Coronary artery (tissue), 2 donors: ENCODE measurements at places on chromosomes 16 and 17.

DNA sequence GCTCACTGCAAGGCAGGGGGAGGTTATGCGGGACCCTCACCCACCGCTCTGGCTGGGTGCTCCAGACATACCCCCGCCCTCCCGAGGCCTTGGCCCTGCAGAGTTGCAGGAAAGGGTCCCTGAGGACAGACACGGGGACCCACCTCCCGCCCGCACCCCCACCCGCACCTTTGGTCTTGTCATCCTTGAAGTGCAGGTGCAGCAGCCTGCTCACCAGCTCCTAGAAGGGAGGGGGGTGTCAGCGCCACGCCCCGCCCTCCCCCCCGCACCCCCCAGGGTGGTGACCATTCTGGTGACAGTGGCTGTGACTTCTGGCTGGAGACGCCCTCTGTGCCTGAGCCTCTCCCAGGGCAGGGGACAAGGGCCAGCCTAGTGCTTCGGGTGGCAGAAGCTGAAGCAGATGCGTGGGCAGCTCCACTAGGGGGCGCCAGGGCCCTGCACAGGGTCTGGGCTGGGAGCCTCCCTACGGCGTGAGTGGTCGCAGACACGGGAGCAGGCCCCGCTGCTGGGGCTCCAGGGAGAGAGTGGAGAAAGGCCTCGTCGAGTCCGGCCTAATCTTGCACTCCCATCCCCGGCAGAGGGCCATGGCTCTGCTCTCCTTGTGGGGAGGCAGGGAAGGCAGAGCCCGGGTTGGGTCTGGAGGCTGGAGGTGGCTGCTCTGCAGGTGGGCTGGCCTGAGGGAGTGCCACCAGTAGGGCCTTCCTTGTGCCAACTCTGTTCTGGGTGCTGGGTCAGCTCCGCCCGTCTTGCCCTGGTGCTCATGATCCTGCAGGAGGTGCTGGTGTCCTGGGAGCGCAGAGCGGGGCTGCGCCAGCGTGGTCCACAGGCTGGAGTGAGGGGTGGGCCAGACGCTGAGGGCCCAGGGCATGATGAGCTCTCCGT is 2.7 kb downstream of the CENPX start:
- no peak for DNase-seq

- no peak for DNase-seq
Measured at GRCh38 chr17:64599187-64599676, 62.9 kb downstream of the SMURF2 start.

- DNase-seq: no peak
Measured at GRCh38 chr16:25065899-25066298, 45.6 kb upstream of the LCMT1 start.

GRCh38 chr16:56357241-56357764 is 68.0 kb downstream of the AMFR start:
- DNase-seq: peak; percentile 73

DNA sequence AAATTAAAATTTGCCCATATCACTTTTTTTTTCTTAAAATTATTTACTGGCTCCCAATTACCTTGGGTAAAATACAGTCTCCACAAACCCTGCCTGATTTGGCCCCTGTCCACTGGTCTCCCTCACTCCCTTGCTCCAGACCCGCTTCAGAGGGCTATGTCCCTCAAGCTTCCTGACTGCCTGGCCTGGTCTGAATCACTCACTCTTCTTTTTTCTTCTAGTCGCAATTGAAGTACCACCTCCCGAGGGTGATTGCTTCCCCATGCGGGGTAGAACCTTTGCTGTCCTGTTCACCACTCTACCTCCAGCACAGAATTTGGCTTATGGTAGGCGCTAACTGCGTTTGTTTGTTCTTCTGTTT is 598 bp upstream of the PGAP3 start:
- DNase-seq: peak; percentile 69

- DNase-seq: no peak
Measured at GRCh38 chr17:15006421-15007128, 258.6 kb downstream of the PMP22 start.

DNA sequence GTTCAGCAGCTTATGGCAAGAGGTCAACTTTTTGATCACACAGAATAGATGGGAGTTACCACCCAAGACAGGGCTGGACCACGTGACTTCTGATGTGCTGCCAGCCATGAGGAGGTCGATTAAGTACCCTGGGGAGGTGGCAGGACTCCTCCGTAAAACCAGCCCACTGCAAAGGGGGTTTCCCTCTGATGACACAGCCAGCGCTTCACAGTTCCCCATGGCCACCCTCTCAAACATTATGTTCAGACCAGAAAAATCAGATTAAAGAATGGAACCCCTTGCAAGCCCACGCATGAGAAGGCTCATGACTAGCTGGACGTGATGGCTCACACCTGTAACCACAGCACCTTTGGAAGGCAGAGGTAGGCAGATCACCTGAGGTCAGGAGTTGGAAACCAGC is 222.9 kb downstream of the CPPED1 start:
- no peak for DNase-seq

- DNase-seq: no peak
Measured at GRCh38 chr17:56141046-56141839, 12.0 kb upstream of the ANKFN1 start.

DNA sequence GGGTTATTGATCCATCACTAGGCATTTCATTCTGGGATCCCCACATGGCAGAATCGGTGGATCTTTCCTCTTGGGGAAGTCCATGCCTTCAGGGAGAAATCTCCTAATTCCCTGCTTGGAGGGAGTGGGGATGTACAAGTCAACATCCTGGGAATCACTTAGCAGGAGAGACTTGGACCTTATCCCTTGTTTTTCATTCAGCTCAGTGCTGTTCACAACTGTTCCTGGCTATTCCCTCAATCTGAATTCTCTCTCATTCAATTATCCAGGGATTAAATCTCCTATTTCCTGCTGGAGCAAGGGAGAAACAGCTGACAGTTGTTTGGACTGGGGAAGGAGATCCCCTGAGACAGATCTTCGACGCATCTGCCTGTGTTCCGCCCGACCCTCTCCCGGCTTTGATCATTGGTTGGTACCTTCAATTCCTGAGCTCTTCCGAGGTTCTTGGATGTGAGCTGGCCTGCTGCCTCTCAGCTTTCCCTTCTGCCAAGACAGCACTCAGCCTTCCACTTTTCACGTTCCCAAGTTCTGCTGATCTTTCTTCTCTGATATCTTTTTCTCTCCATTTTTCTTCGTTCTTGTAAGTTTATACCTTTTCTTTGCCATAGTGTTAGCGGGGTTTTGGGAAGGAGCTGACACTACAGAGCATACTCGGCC is 115.4 kb upstream of the GNAO1 start:
- DNase-seq: no peak

DNA sequence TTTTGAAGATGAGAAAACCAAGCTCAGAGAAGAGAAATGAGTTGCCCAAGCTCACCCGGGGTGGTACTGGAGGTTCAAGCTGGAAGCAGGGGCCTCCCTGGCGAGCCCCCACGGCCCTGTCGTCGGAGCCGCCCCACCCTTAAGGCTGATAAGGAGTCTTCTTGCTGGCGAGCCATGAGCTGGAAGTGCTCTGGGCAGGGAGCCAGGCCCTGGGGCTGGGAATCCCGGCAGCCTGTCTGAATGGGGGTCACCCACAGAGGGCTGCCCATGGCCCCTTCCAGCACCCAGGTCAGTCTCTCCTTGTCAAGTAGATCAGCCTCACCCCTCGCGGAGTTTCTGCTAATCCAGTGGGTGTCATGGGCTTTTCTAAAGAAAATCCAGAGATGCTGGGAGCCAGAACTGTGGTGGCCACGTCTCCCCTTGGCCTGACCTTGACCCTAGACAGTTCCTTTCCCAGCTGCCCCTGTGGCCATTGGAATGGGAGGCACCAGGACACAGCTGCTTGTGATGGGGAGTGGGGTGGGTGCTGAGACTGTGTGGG is 1.2 kb upstream of the P2RX1 start:
- no peak for DNase-seq

GRCh38 chr17:81682565-81683207 is 911 bp downstream of the ARL16 start:
- no peak for DNase-seq

GRCh38 chr17:17737961-17738894 is 57.0 kb downstream of the RAI1 start:
- DNase-seq: no peak

- no peak for DNase-seq
Measured at GRCh38 chr17:55238931-55239297, 25.8 kb upstream of the HLF start.

DNA sequence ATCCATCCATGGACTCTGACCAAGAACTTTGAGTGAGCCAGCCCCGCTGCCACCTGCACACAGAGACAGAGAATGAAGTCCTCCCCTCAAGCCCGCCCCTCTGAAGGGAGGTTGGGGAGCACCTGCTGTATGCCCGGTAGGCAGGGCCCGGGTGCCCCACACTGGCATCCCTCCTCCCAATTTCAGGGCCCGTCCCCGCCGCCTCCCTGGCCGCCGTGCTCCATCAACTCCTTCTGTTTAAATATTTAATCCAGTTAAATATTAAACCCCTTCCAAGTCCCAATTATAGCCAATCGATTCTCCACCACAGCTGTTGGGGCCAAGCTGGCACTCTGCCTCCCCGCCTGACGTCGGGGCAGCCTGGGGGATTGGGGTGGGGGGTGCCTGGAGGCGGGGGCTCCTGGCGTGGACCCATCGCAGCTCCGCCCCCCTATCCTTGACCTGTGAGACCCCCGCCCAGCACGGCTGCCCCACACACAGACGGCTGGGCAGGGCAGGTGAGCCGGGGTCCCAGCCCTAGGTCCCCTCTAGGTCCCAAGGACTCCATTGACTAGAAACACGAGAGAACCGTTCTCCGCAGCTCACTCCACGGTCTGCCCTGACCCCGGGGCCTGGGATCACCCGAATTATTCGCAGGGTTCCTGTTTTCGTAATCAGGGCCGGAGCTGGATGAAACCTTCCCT is 18.0 kb upstream of the CACNA1H start:
- DNase-seq: no peak

DNA sequence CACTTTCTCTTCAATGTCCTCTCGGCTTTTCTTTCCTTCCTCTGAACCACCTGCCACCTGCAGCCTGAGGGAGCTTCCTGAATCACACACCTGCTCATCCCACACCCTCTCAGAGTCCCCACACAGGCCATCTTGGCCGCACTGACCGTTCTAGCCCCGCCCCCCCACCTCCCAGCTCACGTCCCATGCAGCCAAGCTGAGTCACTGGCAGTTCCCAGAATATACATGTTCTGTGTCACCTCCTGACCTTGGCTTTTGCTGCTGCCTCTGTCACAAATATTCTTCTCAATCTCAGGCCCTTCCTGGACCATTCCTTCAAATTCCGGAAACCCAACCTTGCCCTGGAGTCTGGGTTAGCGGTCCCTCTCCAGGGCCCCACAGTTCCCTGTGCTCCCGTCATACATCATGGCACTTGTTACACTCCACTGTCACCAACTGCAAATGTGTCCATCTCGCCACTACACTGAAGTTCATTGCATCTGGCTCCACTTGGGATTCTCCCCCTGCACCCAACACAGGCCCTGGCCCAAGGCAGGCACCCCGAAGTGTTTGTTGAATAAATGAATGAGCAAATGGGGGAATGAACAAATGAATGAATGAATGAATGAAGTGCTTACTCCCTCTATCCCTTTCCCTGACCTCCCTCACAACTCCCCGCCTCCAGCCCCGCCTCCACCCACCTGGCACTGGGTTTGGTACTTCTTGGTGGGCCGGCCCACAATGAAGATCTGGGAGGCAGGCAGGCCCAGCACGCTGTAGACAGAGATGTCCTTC is 12.8 kb downstream of the PIMREG start:
- no peak for DNase-seq

DNA sequence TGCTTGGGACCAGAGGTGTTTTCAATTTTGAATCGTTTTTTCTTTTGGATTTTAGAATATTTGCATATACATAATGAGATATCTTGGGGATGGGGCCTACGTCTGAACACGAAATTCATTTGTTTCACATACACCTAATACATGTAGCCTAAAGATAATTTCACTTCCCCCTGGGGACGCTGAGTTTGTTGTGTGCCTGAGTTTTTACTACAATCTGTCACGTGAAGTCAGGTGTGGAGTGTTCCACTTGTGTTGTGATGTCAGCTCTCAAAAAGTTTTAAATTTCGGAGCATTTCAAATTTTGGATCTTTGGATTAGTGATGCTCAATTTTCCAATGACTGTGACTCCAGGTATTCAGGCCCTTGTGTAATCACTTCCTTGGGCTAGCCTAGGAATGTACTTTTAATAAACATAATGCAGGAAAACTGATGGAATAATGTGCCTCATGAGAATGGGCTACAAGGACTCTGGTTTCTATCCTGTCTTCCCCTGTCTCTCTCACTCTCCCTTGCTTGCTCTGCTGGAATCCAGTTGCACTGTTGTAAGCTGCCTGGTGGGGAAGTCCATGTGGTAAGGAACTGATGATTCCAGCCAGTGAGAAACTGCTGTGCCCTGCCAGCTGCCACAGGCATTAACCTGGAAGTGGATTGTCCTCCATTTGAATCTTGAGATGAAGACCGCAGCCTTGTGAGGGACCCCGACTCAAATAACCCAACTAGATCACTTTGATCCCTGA is 403.8 kb downstream of the SHISA9 start:
- DNase-seq: no peak

DNA sequence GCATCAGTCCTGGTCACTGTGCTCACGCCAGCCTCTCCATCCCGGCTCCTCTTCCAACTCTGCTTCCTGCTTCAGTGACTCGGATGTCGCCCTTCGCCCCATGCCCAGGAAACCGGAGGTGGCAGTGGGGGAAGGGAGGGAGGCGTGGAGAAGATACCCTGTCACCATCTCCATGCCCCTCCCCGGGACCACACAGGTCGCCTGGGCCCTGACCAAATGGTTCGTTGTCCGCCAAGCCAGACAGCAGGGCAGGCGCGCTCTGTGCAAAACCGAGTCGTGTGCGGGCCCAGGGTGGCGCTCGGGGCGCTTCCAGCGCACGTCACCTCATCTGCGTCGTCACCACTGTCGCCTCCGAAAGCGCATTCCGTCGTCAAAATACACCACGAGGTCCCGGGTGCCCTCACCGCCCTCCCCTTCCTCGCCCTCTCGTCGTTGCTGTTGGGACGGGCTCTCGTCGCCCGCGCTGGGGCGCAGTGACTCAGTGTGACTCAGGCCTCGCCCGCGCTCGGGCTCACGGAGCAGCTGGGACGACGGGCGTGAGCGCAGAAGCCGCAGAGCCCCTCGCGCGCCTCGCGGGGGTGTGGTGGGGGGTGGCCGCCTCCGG is 39.2 kb downstream of the ZNF778 start:
- no peak for DNase-seq

DNA sequence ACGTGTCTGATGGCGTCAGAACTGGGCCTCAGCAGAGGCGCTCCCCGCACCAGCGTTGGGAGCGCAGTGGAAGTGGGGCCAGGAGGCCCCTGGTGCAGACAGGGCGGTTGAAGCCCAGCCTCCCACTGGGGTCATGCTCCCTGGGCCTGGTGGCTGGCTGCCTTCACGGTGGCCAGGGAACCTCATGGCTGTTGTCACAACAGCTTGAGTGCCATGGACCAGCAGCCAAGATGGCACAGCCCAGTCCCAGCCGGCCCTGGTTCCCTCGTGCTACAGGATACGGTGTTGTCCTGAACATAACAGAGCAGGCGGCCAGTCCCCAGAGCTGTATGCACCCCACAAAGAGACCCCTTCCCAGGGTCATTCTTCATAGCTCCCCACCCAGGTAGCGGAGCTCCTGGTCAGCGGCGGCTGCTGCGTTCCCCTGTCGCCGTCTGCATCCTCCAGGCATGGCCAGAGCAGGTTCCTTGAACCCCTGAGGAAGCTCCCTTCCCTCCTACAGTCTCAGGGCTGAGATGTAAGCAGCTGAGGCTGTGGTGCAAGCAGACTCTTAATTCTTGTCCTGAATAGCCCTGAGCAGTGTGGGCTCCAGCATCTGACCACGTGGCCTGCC is 29.7 kb downstream of the NME3 start:
- no peak for DNase-seq
